ENCODE measurements at places on chromosomes 7 and 10.

DNA sequence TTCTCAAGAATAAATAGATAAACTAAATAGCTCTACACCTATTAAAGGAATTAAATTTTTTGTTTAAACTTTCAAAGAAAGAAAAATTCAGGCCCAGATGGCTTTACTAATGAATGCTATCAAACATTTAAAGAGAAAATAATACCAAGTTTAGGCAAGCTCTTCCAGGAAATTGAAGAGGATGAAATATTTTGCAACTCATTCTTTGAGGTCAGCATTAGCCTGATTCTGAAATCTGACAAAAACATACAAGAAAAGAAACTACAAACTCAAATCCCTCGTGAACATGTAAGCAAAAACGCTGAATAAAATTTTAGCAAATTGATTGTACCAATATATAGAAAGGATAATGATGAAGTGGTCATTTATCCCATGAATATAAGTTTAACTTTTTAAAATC, 93.4 kb downstream of the RTKN2 start:
- no peak for DNase-seq

GRCh38 chr10:15361131-15361530, 10.0 kb downstream of the FAM171A1 start:
- no peak for DNase-seq

DNA sequence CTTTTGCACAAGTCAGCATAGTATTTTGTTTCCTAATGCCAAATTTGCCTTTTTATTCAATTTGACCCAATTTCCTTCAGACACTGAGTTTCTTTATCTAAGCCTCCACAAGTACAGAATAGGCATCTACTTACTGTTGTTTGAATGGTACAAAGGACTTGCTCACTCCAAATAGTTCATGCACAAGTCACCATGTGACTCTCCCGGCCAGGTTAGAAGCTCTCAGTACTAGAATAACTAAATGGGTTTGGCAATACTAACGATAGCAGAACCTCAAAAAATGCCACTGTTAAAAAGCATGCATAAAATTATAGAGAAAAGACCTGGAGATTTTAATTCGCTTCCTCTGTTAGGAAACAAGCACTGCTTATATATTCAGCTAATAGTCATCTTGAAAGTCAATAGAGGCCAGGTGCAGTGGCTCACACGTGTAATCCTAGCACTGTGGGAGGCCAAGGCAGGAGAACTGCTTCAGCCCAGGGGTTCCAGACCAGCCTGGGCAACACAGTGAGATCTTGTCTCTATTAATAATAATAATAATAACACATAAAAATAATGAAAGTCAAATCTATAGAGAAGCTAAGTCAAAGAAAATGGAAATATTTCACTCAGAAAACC, 335.8 kb upstream of the MBL2 start:
- DNase-seq = no peak

- DNase-seq = no peak
These were observed 50.8 kb downstream of the RBM20 start for GRCh38 chr10:110694820-110695538.

GRCh38 chr10:123348691-123349572, 194.7 kb downstream of the BUB3 start:
- DNase-seq = no peak

DNA sequence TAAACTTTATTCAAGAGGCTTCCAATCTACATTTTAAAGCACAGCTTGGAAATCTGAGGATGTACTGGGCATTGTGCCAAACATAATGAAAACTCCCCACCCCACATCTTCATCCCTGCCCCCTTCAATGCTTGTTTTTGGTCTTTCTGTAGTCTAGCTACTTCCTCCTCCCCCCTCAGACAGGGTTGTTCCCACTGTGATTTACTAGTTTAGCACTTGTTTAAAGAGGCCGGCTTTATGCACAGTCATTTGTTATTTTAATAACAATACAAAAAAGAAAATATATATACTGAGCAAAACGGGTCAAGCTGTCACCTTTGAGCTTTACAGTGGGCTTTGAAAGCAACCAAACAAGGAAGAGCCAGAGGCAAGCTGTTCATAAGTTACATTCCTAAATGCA, 132.6 kb downstream of the CHRM2 start:
- no peak for DNase-seq

DNA sequence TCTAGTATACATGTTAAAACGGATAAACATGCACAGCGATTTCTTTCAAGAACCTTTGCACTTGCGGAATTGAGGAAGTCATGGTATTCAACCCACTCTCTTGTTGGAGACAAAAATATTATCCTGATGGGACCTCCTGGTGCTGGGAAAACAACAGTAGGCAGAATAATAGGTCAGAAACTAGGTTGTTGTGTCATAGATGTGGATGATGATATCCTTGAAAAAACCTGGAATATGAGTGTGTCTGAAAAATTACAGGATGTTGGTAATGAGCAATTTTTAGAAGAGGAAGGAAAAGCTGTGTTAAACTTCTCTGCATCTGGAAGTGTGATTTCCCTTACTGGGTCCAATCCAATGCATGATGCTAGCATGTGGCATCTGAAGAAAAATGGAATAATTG, 6.9 kb downstream of the THNSL1 start:
- no peak for DNase-seq

- DNase-seq = no peak
These were observed 36.1 kb upstream of the CCNY start for GRCh38 chr10:35300063-35300699.

DNA sequence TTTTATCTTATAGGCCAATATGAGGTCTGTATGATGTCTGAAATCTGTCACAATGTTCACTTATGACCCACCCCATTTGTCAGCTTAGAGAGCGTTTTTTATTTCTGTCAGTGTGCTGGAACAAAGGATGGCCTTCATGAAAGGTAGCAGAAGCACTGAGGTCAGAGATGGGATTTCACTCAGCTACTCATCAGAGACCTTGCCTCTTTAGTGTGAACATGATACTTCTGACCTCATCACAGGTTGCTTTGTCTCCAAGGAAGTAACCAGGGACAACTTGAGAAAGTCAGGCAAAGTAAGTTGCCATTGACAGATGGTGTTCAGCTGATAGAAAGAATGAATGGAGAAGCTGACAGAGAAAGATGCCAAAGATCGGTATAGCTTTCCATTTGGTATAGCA, 16.3 kb downstream of the YAE1 start:
- DNase-seq = no peak

GRCh38 chr10:17125206-17125893, 4.3 kb downstream of the CUBN start:
- no peak for DNase-seq

Data from stimulated activated CD8-positive, alpha-beta memory T cell treated with anti-CD3 and anti-CD28 coated beads, Interleukin-7, amount 100 ng/mL, for 48 hours (primary cell).